HepG2 (cell line): ENCODE measurements at places on chromosomes 4 and X.

- DNase-seq, result peak; percentile 21
These were observed 61.7 kb downstream of the SLIT2 start for GRCh38 chr4:20313237-20314030.

DNA sequence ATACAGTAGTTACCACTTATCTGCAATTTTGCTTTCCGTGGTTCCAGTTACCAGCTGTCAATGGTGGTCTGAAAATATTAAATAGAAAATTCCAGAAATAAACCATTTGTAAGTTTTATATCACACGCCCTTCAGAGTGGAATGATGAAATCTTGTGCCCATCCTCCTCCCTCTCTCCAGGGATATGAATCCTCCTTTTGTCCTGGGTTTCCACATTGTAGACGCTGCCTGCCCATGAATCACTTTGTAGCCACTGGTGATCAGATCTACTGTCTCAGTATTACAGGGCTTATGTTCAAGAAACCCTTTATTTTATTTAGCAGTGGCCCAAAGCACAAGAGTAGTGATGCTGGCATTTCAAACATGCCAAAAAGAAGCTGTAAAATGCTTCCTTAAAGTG, 198.6 kb downstream of the KCNIP4 start:
- no peak for DNase-seq

DNA sequence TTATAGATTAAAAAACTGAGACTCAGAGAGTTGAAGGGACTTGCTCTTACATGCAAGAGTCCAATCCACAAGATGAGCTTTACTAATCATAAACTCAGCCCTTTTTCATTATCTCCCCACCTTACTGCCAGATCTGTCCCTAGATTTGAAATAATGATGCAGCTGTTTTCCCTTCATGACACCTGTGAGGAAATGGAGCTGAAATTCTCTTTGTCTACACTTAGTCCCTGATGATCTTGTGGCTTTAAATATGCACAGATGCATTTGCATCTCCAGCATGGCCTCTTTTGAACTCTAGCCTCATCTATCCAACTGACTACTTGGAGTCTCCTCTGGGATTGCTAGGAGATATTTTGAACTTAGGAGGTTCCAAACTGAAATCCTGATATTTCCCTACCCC, 188.9 kb upstream of the AFF2 start:
- DNase-seq, result no peak

GRCh38 chr4:138420471-138420870, 178.3 kb upstream of the SLC7A11 start:
- DNase-seq, result no peak

DNA sequence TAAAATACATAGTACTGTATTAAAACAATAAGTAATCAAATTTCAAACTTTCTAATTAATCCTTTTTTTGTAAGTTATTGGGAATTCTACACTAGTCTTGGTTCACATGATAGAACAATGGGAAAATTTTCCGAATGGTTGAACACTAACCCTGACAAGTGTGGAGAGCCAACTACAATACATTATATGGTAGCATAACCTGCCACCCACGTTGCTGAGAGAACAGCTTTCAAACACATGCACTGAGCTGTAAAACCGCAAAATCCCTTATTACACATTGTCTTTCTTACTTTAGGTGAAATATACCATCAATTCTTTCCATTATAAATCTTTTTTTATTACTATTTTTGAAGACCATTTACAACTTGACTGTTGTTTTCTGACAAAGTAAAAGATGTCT, 54.7 kb downstream of the ANAPC10 start:
- no peak for DNase-seq

DNA sequence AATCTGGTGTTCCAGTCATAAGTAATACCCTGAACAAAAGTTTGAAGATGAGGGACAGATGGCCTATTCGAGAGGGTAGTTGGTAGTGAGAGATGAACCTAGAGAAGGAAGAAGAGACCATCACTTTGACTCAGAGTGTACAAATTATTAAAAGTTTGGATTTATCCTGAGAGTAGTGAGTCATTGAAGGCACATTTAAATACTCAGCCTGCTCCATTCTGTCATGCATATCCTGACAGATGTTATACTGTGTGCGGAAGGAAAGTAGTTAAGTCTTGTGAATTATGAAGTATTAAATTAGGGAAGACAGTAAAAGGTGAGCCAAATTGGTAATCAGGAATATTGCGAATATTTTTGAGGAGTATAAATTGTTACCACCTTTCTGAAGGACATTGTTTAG, 93.1 kb downstream of the KLHL34 start:
- DNase-seq, result no peak

DNA sequence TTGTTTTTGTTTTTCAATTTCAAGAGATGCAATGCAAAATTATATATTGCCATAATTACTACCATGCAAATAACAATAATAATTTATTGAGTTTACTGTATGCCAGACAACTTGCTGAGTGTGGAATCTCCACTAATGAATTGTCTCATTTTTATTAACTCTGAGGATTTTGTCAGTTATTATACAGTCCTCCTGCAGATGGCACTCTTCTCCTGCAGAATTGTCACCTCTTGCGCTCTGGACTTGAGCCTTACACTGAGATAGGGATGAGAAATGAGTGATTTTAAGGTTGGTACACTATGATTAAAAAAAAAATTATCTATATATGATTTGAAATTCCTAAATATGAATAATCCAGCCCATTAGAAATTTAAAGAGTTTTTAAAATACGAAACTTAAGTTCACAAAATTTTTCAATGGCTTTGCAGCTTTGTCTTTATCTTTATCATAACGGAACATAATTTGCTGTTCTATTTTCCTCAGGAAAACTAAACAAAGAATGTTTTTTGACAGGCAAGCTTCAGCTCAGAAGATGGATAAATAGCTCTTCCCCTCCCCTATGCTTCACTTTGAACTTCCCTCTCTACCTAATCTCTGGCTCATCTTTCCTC, 12.7 kb upstream of the PAQR3 start:
- peak; percentile 33 for DNase-seq

DNA sequence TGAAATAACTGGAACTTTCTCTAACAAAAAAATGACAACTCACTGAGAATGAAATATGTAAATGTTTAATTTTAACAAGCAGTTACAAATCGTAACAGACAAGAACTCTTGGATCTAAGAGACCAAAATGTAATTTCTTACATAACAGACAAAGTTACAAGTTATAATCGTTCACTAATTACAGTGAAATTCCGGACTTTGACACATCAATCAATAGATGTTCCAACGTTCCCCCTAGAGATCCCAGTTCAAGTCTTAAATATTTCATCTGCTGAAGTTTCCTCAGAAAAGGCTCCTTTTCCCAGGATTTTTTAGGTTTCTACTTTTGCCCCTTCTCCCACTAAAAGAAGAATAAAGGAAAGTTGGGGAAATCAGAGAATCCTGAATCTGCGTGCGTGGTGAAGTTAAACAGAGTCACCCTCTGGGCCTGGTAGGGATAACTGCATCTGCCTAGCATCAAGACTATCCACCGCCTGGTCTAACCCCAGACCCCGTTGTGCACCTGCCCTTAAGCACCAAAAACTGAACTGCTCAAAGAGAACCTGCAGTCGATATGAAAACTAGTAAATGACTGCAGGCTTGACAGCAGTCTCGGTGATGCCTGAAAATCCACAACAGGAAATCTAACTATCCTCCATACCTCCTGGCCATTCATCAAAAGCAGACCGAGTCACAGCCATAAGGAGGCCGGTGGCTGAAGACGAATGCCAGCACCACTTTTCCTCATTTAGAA, 2.3 kb downstream of the IRF2 start:
- no peak for DNase-seq

- DNase-seq, result peak; percentile 5
These were observed 122.1 kb downstream of the REELD1 start for GRCh38 chr4:146336410-146336807.

GRCh38 chr4:127188847-127189246, 443.9 kb upstream of the INTU start:
- no peak for DNase-seq
